ENCODE measurements at places on chromosomes 11 and 22. TPM values are rescaled to one million over a fixed set of nuclear protein-coding genes. Genes with fewer than 3 reads are reported as not detected.

- DNase-seq = no peak
These were observed 27.5 kb upstream of the SMIM35 start for GRCh38 chr11:118114266-118114665.

DNA sequence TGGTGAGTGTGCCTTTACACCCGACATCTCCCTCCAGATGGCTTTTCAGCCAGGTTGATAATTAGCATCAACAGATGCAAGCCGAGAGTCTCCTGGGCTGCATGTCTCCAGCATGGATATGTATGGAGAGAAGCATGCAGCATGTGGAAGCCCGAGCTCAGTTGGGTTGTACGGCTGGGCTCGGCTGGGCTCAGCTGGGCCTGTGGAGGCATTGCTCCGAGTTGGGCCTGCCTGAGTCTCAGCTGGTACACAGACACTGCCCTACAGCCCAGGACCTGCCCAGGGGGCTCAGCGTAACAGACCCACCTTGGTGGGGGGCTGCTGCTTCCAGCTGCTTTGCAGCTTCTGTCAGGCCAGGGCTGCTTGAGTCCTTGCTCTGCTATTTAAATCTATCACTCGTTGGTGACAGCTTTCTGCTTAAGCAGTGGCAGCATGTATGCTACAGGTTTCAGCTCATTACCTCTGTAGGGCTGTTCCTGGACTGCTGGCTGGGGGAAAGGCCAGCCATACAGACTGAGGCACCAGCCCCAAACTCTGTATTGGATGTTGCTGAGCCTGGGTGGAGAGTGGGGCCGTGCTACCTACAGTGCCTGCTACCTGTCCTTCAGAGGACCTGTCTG, 115.5 kb downstream of the TEAD1 start:
- DNase-seq = no peak

GRCh38 chr22:37703906-37704305, 7.1 kb downstream of the TRIOBP start:
- no peak for DNase-seq

DNA sequence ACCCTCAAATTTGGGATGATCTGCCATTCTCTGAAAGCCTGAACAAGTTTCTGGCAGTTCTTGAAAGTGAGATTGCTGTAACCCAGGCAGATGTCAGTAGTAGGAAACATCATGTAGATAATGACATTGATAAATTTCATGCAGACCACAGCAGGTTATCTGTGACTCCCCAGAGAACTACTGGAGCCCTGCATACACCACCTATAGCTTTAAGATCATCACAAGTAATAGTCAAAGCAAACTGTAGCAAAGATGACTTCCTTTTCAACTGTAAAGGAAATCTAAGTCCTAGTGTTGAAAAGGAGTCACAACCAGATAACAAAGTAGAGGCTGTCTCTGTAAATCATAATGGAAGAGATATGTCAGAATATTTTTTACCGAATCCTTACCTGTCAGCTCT, 31.0 kb downstream of the DDIAS start:
- no peak for DNase-seq

GRCh38 chr11:62345861-62346260, 8.6 kb downstream of the ASRGL1 start:
- no peak for DNase-seq

DNA sequence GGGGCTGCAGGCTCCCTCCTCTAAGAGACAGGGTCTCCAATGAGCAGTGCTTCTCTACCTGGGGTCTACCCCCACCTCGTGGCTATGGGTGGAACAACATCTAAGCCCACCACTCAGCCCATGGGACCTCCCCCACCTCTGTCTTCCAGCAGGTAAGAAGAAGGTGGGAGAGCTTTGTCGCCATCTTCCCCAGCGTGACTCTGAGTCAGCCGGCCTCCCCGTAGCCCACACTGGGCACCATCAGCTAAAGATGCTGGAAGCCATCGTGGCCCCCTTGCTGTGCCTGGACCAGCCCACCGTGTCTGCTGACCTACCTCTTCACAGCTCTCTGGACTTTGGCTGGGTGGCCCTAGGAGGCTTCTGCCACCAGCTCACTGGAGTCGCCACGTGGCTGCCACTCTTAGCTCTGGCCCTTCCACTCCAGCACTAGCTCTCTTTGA, 944 bp downstream of the C11orf86 start:
- no peak for DNase-seq

DNA sequence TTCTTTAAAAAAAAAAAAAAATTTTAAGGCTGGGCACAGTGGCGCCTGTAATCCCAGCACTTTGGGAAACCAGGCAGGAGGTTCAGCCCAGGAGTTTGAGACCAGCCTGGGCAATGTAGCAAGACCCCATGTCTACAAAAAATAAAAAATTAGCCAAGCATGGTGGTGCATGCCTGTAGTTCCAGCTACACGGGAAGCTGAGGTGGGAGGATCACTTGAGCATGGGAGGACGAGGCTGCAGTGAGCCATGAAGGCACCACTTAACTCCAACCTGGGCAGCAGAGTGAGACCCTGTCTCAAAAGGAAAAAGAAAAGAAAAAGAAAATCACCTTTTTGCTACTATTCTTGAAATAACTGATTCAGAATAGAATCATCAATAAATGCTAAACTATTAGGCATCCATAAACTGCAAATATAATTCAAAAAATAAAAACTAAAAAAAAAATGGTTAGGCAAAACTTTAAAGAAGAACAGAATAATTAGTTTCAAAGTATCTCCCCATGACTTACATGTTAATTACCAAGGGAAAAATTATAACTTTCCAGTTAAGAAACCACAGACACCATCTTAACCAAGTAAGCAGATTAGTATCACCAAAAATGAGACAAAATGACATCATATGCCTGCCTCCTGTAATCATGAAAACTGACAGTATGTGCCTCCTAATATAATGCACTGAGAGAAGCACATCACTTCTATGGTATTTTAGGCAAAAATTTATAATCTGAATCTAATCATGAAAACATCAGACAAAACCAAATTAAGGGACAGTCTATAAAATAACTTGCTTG, 63.6 kb downstream of the DENND5A start:
- no peak for DNase-seq

GRCh38 chr11:32817181-32817851, 12.4 kb upstream of the PRRG4 start:
- DNase-seq = no peak

DNA sequence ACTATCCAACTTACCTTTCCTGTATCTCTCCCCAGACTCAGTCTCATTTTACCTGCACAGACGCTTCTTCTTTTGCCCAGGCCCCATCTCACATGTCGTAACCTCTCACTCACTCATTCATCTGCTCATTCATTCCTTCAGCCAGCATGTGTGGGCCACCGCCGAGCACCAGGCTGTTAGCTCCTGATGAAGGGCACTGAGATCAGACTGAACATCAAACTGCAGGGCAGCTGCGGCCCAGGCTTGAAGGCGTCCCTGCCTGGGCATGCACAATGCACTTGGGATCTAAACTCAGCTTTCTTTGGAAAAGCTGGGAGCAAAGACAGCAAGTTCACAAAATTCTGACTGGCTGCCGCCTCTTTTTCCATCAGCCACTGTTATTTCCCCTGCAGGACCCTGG, 1456.3 kb downstream of the BRD1 start:
- no peak for DNase-seq

- no peak for DNase-seq
These were observed 48.7 kb upstream of the OR9Q1 start for GRCh38 chr11:57974848-57975601.

GRCh38 chr11:85712953-85713352, 27.0 kb upstream of the CCDC89 start:
- no peak for DNase-seq

- no peak for DNase-seq
These were observed 21.0 kb downstream of the SLC22A12 start for GRCh38 chr11:64611869-64612646.

DNA sequence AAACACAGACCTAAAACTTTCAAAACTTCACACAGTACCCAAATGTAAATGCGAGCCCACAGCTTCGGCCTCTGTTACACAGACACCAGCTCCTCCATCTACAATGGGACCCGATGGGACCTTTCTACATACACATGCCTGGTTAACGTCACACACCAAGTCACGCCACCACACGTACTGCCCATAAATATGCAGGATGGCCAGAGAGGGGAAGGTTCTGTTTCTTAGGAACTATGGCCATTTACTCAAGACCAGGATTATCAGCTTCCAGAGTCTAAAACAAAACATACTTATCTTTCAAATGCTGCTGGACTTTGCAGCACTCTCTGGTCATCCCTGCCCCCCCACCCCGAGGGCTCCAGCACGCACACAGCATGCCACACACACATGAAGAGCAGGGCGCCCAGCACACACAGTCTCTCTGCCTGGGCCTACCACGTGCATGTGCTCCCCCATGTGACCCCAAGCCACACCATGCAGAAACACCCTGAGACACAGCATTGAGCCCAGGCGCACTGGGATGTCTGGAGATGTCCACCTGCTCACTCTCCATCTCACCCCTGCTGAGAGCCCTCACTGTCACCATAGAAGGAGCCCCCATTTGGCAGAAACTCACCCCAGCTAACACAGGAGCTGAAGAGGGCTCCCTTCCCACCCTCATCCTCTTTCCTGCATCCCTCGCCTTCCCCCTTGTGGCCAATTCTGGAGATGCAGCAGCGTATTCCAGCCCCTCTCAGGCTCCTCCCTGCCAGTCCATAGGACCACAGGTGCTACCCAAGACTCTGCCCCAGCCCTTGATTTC, 61.8 kb downstream of the SLC22A12 start:
- DNase-seq = no peak

- DNase-seq = no peak
These were observed 43.4 kb downstream of the SCUBE2 start for GRCh38 chr11:9047964-9048523.

GRCh38 chr22:24706732-24707469, 67.6 kb downstream of the PIWIL3 start:
- no peak for DNase-seq

- no peak for DNase-seq
These were observed 48.4 kb downstream of the DBX1 start for GRCh38 chr11:20111871-20112270.

GRCh38 chr22:27424319-27424718, 377.2 kb downstream of the MN1 start:
- DNase-seq = no peak

DNA sequence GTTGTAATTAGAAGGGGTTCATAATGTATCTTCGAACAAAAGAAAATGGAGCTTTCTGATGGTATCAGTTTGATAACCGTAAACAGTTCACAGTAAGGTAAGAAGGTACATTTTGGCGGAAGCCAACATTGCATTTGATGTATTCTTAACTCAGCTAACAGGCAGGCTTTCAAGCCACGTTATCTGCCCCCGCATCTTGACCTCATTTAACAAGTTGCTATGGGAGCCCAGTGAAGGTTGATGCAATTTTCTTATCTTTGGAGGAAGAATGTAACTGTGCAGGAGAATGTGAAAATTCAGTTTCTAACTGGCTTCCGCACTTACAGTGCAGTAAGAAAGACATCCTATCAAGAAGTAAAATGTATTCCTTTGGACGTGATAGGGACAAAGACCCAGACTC, 110.6 kb downstream of the ETS1 start:
- no peak for DNase-seq

GRCh38 chr22:29267858-29268510, at the start of the genes EWSR1 and RHBDD3:
Gene EWSR1 (plus strand): TSS chr22:29268268. CDS start chr22:29268337, 69 bp downstream.
Gene RHBDD3 (minus strand): TSS chr22:29267981. CDS start chr22:29265626, 2,355 bp downstream.
- DNase-seq = peak; percentile 57

DNA sequence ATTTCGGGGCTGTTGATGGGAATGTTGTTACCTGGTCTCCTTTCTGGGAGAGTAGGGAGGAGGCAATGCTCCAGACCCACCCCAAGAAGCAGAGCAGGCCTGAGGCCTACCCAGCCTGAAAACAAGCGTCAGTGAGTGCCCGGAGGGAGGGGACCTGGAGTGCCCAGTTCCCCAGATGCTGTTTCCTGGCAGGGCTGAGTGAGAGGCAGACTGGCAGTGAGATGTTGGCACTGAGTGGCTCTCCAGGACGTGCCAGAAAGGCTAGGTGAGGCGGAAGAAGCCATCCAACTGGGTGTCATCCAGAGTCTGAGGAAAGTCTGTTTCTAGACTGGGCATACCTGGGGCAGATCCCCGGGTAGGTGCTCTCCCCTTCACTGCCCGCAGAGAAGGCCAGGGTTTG, 1.3 kb downstream of the POU2F3 start:
- no peak for DNase-seq

DNA sequence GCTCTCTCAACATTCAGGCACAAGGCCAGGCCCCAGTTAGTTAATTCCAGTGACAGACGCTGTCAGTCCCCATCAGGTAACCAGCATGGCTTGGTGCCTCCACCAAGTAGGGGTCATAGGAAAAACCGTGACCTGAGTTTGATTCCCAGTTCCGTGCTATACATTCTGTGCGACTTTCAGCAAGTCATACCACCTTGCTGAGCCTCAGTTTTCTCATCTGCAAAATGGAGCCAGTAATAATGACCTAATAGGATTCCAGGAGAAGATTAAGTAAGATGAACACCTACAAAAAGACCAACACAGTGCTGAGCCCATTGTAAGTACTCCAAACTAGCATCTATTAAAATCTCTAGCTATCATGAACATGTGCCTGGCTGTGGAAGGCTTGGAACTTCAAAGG, 24.8 kb upstream of the LRRC55 start:
- no peak for DNase-seq

DNA sequence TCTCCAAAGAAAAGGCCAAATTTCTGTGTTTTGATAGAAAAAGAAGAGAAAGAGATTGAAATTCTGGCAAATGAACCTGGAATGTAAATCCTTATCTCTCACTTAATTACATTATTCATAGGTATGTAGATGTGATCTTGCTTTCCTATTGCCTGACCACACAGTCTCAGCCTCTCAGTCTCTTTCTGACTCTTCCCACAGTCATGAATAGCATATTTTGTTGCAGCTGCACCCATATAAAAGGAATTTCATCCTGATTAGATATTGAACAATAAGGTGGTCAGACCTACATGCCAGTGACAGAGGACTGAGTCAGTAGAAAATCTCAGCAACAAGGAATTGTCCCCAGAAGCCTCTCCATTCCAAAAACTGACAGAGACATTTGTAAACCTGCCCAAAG, 62.9 kb upstream of the LRRC4C start:
- peak; percentile 10 for DNase-seq

- DNase-seq = no peak
These were observed 469.8 kb upstream of the KIRREL3 start for GRCh38 chr11:127470306-127470884.

GRCh38 chr11:120912504-120912903, 111.4 kb upstream of the TBCEL start:
- peak; percentile 14 for DNase-seq

DNA sequence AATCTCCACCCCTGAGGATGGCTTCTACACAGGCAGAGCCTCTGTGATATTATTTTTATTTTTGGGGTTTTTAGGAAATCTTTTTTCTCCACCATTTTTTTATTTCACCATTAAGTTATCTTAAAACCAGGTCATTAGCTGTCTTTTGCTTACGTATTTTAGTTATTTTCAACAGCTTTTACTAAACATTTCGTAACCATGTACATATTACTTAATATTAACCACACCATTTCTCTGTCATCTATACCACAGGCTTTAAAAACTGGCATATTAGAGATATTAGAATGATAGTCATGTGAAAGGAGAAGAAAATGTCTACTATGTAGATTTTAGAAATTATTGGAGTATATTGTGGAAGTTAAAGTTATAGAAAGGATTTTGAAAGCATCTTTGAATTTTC, 37.4 kb downstream of the YAP1 start:
- no peak for DNase-seq

YPEL1 gene
- 4.9 TPM for total RNA-seq

EEF1G gene
- 2,583 TPM for total RNA-seq

ACR gene
- not detected for total RNA-seq

OR8G1 gene
- total RNA-seq = not detected

TRPM5 gene
- not detected for total RNA-seq

GDPD4 gene
- 0.08 TPM for total RNA-seq

SYT7 gene
- total RNA-seq = 15.9 TPM

DRD4 gene
- 0.08 TPM for total RNA-seq

KMT5B gene
- 24.8 TPM for total RNA-seq

SERPING1 gene
- total RNA-seq = 18.2 TPM

SLC22A6 gene
- not detected for total RNA-seq

OR5T2 gene
- not detected for total RNA-seq
